Stomach (tissue), 19 donors: ENCODE measurements at places on chromosomes 11 and 22. TPM values are rescaled to one million over a fixed set of nuclear protein-coding genes. Genes with fewer than 3 reads are reported as not detected.

DNA sequence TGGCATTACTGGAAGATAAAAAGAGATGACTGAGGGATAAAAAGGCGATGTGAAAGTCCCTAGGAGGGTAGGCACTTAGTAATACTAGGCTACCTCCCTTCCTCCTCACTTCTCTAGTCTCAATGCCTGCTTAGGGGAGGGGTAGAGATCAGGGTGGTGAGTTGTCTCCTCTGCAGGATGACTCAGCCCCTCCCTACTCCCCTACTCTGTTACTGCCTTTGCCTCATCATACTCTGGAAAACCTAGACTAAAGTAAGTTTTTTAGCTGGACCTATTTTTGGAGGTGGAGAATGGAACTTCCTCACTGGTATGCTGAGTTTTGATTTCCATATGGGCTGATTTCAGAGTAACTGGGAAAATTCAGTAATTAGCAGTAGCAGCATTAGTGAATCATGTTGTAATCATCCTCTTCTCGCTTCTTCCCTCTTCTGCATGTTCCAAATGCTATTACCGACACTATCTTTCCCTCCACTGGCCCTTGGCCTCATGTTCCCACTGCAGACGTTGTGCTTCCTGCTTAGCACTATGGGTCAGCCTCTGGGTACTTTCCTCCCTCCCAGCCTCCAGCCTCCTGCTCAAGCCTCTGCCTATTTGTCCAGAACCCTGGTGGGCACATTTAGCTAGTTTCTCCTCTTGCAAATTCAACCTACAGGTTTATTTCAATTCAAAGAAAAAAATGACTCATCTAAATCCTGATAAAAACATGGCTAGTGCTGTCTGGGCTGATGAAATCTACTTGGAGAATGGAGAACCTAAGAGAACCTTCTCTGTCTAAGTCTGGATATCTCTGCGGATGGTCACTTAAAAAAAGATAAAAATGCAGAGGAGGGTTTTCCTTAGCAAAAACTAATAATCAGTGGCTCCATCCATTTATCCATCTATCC lies 281.7 kb downstream of the ST3GAL4 start:
- no peak for DNase-seq
- H3K27ac ChIP-seq, result no peak overlapping the region
- H3K36me3 ChIP-seq, result no peaks in the 10 kb centered on the region

- peaks cover 28% of the 10 kb centered on the region for H3K4me1 ChIP-seq
- peak overlapping the region; percentile 77 for H3K27ac ChIP-seq
- peak; percentile 86 for DNase-seq
- no peak overlapping the region for H3K4me3 ChIP-seq
These were observed 8.3 kb downstream of the SRSF8 start for GRCh38 chr11:95074792-95075563.

DNA sequence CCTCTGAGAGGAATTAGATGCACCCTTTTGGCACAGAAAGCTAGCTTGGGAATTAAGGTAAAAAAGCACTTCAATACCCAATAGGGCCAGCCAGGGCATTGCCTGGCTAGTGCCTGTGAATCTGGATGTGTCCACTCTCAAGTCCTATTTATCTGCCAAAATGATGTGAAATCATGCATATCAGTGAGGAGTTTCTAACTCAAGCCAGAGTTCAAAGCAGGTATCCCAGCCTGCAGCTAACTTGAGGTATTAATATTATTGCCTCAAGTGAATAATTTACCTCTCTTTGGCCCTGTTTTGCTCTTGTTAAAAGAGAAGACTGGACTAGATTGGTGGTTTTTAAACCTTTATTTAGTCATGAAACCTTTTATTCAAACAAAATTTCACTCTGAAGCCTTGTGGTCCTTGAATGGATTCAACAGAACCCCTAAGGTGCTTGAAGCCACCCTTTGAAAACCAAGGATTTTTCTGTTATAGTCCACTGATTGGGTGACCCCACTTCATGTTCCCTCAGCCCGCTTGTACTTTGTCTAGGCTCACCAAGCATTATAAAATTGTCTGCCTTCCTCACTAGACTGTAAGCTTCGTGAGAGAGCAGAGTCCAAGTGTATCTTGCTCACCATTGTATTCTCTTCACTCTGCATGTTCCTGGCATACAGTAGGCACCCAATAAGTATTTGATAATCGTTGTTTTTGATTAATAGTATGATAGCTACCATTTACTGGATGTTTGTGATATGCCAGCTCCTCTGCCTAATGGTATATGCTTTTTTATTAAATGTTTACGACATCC lies 4.5 kb downstream of the RNF121 start:
- peaks cover 74% of the 10 kb centered on the region for H3K4me1 ChIP-seq
- H3K27ac ChIP-seq, result no peak overlapping the region

DNA sequence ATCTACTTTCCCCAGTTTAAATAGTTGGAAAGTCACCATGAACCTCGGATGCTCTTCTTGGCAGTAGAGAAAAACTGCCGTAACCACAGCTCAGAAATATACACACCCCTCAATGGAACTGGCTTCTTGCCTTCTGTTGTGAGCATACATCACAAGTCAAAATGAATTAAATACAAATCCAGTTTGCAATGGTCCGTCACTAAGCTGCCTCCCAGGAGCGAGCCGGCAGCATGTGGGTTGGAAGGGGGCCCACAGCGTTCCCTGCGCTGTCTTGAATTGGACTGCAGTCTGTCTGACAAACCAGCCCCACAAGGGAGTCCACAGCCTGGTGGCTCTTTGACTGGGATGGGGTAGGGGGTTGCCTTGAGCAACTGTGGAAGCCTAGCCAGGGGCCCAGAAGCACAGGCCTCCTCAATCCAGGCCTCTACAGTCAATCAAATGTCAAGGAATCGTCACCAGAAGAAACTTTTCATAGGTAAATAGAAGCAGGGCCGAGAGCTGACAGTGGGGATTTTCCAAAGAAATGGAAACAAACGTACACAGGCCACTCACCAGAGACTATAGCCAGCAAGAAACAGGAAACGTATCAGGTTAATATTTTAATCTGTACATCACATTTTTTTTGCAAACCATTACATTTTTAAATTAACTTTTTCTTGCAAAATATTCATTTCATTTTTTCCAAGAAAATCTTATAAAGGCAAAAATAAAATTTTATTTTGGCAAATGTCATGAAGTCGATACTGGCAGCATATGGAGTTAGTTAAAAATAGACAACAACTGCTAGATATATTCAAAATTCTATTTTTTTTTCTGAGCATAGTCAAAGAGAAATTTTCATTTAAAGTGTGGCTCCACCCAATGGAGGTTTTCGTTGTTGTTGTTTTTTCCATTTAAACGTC lies 38.5 kb downstream of the C11orf58 start:
- no peak overlapping the region for H3K4me3 ChIP-seq
- peak; percentile 74 for DNase-seq
- no peaks in the 10 kb centered on the region for H3K27me3 ChIP-seq
- peaks cover 27% of the 10 kb centered on the region for H3K36me3 ChIP-seq
- no peak overlapping the region for H3K27ac ChIP-seq
- H3K4me1 ChIP-seq, result no peaks in the 10 kb centered on the region

DNA sequence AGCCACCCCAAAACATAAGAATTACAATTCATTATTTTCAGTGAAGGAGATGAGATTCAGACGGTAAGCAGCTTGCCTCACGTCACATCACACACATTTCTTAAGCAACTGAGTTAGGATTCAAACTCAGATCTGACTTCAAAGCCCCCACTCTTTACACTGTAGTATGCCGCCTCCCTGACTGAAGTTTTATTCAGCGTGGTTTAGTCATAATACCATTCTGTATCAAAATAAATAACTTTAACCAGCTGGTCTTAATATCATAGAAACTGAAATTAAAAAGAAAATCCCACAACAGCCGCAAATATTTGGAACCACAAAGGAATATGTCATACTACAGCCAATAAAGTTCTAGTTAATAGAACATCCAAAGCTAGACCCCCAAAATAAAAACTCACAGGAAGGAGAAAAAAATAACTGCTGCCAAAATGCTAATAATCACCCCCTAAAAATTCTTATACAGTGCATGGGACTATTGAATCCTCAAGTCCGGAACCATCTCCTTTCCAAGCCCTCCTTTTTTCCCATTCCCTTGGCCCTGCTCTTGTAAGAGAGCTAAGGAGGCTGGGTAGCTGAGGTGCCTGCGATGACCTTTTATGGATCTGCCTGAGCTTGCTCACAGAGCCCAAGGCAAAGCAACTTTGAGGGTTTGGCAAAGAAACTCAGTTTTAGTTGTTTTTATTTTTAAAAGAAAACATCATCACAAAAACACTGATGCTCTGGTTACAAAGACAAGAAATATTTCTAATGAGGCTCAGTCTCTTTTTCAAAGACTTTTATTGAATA lies 334.5 kb downstream of the TTC28 start:
- H3K4me1 ChIP-seq, result no peaks in the 10 kb centered on the region
- no peaks in the 10 kb centered on the region for H3K36me3 ChIP-seq
- no peak overlapping the region for H3K4me3 ChIP-seq
- DNase-seq, result no peak
- no peaks in the 10 kb centered on the region for H3K27me3 ChIP-seq

- no peak overlapping the region for H3K27ac ChIP-seq
- no peaks in the 10 kb centered on the region for H3K4me1 ChIP-seq
- no peaks in the 10 kb centered on the region for H3K27me3 ChIP-seq
- no peaks in the 10 kb centered on the region for H3K36me3 ChIP-seq
- H3K4me3 ChIP-seq, result no peak overlapping the region
These were observed 175.2 kb downstream of the TMEM135 start for GRCh38 chr11:87212891-87213290.

DNA sequence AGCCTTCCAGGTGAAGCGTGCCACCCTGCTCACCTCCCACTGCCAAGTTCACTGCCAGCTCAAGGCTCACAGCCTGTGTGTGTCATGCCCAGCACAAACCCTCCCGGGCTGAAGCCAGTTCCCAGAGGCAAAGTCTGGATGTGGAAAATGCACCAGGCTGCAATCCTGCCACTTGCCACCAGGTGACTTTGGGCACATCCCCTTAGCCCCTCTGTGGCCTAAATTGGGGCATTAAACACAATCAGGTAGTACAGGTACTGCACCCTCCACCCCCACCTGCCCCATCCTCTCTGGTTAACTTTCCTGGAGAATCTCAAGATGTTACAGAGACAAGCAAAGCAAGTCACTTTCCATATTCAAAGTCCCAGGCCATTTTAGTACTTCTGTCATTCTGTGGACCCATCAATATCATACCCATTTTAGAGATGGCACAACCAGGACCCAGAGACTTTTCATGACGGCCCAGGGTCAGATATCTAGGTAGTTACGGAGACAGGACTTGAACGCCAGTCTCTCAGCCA lies 1.8 kb upstream of the RASD2 start:
- no peak for DNase-seq
- H3K27me3 ChIP-seq, result no peaks in the 10 kb centered on the region
- no peak overlapping the region for H3K4me3 ChIP-seq
- H3K4me1 ChIP-seq, result peaks cover 18% of the 10 kb centered on the region

DNA sequence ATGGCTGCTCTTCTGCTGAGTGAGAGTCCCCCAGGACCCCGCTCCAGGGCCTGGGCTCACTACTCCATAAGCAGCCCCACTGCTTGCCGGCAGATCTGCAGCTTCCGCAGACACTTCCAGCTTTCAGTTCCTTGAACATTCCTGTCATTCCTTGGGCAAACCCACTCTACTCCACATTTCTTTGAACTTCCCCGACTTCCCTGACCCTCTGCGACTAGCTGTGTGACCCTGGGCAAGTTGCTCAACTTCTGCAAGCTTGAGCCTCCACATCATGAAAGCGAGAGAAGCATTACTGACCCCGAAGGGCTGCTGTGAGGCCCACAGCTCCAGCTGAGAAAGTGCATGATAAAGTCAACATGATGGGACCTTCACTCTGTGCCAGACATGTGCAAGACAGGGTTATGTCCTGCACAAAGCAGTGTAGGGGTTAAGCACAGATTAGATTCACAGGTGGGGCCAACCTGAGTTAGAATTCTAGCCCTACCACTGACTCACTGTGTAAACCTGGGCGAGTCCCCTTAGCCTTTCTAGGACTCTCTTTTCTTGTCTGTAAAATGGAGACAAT lies 51.8 kb downstream of the THAP12 start:
- H3K4me3 ChIP-seq, result no peak overlapping the region
- H3K27me3 ChIP-seq, result no peaks in the 10 kb centered on the region
- no peak overlapping the region for H3K27ac ChIP-seq
- DNase-seq, result no peak
- no peaks in the 10 kb centered on the region for H3K4me1 ChIP-seq
- no peaks in the 10 kb centered on the region for H3K36me3 ChIP-seq

GRCh38 chr22:21996175-21996720 lies 13.7 kb upstream of the TOP3B start:
- DNase-seq, result no peak
- no peak overlapping the region for H3K4me3 ChIP-seq
- no peaks in the 10 kb centered on the region for H3K4me1 ChIP-seq
- H3K36me3 ChIP-seq, result no peaks in the 10 kb centered on the region

- no peaks in the 10 kb centered on the region for H3K27me3 ChIP-seq
- H3K36me3 ChIP-seq, result no peaks in the 10 kb centered on the region
- DNase-seq, result peak; percentile 71
- peak overlapping the region; percentile 57 for H3K4me3 ChIP-seq
- peaks cover 18% of the 10 kb centered on the region for H3K4me1 ChIP-seq
These were observed 446 bp downstream of the VSTM5 start for GRCh38 chr11:93849751-93850593.

Gene MMP8
- total RNA-seq, result 1.8 TPM

Gene MOV10L1
- not detected for total RNA-seq
